NCI-H1048 (cell line): ENCODE measurements at places on chromosomes 5 and 9.
A peak's percentile ranks its signal among the peaks of the same experiment; 100 is the strongest.

GRCh38 chr5:93681432-93681831 is 60.0 kb downstream of the POU5F2 start:
- no peak for DNase-seq

DNA sequence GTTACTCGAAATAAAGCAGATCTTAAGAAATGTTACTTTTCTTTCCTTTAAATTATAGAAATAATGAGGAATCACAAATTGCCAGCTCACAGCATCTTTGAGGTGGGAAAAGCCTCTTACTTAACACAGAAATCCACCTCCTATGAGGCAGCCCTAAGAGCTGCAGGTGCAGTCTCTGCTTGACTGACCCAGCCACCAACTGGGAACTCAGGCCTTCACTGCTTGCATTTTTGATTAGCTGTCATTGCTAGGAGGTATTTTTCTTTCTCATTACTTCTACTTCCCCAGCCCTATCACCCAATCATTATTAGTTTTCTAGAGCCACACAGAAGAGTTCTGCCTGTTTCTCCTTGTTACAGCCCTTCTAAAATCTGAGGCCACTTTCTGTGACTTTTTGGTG is 416.5 kb upstream of the KLF4 start:
- no peak for DNase-seq

DNA sequence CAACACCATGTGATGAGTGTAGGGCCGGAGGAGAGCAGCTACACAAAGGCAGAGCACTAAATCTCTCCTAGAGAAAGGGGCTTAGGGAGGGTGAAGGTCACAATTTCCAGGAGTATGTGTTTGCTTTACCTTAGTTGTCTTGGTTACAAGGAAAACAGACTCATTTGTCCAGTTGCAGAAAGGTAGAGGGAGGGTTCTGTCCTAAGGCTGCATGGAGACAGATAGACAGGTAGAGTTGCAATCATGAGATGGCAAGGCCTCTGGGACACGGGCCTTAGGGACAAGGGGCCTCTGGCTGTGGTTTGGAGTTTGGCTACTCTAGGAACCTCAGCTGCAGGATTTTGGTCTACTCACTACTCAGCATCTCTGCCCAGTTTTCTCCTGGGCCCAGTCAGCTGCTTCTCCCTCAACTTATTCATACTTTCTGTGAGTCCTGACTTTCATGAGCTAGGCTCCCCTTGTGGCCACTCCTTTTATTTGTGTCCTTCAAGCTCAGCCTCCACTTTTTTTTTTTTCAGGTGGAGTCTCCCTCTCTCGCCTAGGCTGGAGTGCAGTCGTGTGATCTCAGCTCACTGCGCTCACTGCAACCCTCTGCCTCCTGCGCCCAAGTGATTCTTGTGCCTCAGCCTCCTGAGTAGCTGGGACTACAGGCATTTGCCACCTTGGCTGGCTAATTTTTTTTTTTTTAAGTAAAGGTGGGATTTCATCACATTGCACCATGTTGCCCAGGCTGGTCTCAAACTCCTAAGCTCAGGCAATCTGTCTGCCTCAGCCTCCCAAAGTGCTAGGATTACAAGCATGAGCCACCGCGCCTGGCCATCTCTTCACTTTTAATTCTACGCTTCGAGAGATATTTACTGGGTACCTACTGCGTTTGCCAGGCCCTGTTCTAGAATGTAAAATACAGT is 76.6 kb downstream of the PTPDC1 start:
- DNase-seq = no peak

GRCh38 chr5:159337016-159337955 is 7.0 kb upstream of the IL12B start:
- DNase-seq = no peak

DNA sequence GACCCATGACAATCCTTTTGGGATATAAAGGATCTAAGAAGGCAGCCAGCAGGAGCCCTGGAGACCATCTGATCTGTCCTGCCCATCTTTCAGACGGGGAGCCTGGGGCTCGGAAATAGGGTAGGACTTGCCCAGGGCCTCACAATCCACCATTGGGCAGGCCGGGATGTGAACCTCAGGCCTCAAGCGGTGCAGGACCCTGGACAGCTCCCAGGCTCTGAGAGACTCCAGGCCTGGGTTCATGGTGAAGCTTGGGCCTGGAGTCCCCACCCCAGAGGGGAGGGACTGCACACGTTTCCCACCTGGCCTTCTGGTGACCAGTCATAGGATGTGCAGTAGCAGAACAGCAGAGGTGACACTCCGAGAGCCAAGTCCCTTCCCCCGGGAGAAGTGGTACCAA is 36.6 kb upstream of the RAPGEF1 start:
- DNase-seq = peak; percentile 12

- DNase-seq = no peak
Observed at GRCh38 chr5:133041157-133041784, 10.5 kb upstream of the HSPA4 start.

DNA sequence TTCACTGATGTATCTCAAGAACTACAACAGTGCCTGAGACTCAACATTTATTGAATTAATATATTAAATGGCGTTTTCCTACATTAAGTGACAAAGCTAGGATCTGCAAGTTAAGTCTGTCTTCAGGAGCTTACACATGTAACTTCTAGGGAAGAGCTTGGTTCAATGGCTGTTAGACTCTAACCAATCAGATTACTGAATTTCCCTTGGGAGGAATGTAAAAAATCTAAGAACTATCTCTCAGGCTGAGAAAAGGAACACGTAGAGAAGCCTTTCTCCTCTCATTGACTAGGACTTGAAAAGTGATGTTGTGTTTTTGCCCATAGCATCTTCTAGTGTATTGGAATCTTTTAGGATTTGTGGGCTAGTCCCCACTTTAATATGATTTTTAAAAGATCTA is 53.6 kb downstream of the CCNH start:
- no peak for DNase-seq

GRCh38 chr9:136429683-136430491 is 9.8 kb downstream of the INPP5E start:
- DNase-seq = no peak

DNA sequence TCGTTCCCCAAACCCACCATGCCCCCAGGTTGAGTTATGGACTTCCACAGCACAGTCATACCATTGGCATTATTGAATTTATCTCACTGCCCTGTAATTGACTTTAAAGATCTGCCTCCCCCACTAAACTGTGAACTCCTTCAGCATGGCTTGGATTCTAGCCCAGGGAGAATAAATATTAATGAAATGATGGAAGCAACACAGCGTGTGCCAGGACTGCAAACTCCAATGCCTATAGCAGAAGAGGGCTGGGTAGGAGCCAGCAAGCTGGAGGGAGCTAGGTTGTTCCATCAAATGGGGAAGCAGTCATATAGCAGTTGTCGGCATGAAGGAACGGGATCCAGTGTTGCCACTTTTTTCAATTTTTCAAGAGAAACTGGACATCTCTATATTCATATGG is 69.0 kb upstream of the MSX2 start:
- no peak for DNase-seq

GRCh38 chr9:25602400-25603044 is 75.7 kb downstream of the TUSC1 start:
- DNase-seq = no peak

- no peak for DNase-seq
Observed at GRCh38 chr5:20113031-20113715, 125.2 kb upstream of the CDH18 start.

DNA sequence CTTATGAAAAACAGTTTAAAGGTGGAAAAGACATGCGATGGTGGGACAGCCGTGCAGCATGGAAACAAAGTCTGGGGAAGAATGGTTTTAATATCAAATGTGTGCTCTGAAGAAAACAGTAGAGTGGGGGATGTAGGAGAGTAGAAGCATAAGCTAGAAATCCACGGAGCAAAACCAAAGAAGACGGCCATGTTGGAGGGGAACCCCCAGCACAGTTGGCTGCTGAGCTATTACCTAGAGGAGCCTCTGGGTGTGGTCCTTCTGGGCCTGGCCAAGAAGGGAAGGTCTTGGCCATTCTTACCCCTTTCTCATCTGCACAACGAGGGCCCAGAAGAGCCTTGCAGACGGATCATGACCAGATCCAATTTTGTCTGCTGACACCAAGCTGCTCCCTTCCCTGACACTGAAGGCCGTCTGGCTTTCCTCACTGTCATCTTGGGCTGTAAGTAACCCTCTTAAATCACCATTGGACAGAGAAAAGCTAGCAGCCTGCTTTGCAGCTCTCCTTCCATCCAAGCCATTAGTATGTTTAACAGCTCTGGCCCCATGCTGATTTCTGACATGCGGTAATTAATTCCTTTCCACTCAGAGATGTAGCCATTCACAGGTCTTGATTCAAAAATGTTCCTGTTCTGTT is 189.5 kb downstream of the SEC61B start:
- DNase-seq = no peak

DNA sequence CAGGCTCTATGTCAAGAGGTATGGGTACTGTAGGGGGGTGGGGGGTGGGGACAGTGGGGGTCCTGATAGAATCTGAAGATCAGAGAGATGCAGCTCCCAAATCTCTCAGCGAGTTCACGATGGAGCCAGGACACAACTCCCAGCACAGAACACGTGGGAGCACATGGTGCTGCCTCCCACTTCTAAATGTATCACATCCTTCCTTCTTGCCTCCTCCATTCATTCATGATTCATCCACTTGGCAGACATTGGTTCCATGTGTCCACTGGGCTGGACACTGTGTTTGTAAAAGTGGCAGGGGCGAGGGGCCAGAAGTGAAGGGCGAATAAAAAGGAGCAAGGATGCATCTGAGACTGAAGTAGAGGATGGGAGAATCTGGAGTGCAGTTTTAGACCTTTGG is 33.9 kb downstream of the SH3TC2 start:
- no peak for DNase-seq

GRCh38 chr5:127302509-127302908 is 11.9 kb downstream of the MEGF10 start:
- DNase-seq = no peak

GRCh38 chr9:88791105-88791805 is 200.0 kb upstream of the S1PR3 start:
- no peak for DNase-seq

DNA sequence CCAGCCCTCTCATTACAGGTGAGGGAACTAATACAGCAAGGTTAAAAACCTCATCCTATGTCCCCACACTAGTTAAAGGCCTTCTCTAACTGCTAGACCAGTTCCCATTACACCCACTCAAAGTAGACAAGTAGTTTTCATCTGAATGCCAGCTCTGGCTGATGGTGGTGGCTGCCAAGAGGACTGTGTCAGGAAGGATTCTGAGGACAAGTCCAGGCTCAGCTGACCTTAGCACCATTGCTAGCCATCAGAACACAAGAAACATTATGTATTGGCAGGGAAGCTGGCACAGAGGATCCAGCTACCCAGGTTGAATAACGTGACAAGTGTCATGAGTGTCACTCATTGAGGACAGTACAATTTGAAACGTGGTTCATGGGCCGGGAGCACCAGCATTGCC is 163.4 kb downstream of the HSD17B3 start:
- no peak for DNase-seq
